ENCODE measurements at places on chromosomes 13 and 19.

DNA sequence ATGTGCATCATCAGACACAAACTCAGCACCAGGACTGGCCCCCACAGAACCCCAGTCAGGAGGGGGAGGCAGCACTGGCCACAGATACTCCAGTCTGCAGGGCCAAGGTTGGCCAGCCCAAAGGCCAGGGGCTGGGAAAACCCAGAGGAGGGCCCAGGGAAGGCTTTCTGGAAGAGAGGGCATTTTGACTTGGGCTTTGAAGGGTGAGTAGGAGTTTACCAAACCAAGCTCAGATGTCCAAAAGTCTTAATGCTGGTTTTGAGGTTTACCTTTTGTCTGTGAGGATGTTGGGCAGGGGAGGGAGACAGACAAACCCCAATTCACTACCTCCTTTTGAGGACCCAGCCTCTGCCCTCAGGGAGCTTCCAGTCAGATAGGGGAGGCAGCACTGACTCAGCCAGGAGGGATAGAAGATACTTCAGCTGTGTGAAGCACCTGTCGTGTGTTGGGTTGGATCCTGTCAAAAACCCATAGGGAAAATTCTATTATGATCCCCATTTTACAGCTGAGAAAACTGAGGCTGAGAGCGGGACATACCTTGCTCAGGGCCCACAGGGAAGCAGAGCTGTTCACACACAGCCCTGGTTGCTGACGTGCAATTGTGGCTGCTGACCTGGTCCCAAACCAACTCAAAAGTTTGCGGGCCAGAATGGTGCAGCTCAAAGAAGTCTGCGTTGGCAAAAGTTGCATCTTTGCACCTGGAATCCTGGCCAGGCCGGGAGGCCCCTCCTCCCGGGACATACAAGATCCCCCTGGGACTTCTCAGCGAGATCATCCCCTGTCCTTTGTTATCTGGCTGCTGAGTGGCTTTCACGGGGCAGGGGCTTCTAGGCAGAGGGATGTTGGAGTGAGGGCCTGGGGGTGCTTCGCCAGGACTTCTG, 13.1 kb downstream of the CILP2 start:
- no peak for DNase-seq

GRCh38 chr19:40365613-40366401, 17.3 kb downstream of the PLD3 start:
- DNase-seq = peak; percentile 44

DNA sequence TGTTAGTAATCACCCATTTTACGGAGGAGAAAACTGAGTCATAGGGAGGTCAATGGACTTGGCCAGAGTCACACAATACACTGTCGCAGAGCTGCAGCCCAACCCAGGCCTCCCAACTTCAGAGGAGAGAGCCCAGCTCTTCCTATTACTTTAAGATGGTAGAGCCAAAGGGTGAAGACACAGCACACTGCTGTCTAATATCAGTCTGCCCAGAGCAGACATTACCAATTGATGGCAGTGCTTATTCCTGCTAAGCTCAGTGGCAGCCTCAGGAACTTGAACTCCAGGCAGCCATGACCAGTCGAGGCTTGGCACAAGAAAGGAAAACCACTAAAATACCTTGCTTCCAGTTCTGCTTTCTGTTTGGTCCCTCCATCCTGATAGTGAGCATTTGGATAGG, 18.4 kb downstream of the TMEM150B start:
- no peak for DNase-seq

- DNase-seq = peak; percentile 18
Measured at GRCh38 chr19:19214892-19215291, 3.1 kb downstream of the NCAN start.

DNA sequence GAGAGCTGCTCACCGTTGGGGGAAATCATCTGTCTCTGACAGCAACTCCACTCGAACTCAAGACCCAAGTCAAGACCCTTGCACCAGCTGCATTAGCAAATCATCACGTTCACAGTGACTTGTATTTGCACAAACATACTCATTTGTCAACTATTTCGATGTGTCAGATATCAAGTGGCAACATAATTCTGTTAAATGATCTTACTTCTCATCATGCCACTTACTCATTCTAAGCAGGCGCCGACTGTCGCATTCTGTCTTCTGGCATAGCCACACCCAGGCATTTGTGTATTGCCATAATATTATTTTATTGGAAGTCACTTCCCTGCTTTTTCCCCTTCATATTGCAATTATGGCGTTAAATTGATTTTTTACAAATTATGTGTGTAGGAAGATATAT, 23.0 kb upstream of the ATP1A3 start:
- DNase-seq = no peak

DNA sequence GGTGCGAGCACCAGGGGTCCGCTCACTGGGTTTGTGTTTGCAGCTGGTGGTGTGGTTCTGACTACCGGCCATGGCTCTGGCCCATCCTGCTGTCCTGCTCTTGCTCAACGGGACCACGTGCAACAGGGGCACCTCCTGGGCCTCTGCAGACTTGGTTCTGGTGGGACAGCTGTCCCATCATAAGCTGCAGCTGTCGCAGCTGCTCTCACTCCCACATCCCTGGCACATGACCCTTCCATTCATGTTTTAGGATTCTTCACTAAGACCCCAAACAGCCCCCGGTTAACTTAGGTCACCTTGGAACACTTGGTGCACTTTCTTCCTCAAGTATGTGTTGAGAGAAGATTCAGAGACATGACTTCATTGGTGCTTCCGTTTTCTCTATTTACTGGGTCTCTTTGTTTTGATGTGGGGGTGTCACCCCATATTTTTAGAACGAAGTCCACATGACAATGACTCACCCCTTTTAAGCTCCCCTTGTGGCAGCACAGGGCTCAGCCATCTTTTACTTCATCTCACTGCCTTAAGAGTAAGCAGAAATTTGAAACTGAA, 68.4 kb upstream of the ARHGEF7 start:
- DNase-seq = peak; percentile 45

DNA sequence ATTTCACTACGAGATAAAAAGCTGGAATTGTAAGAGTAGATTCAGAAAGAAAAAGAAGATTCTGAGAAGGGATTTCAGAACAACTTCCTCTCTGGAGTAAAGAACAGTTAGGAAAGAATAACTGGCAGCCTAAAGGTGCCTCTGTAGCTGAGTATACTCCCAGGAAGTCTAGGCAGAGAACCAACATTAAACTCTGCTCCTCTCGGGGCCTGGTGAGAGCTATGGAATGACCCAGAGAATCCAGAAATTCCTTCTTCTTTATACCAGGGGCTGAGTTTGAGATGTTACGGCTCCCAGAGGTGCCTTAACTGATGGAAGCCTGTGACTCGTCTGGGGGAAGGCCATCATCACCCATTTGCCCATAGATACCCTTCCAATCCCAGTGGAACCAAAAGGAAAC, 39.1 kb downstream of the FAM216B start:
- DNase-seq = no peak

- DNase-seq = peak; percentile 4
Measured at GRCh38 chr13:66477816-66478215, 752.3 kb downstream of the PCDH9 start.

DNA sequence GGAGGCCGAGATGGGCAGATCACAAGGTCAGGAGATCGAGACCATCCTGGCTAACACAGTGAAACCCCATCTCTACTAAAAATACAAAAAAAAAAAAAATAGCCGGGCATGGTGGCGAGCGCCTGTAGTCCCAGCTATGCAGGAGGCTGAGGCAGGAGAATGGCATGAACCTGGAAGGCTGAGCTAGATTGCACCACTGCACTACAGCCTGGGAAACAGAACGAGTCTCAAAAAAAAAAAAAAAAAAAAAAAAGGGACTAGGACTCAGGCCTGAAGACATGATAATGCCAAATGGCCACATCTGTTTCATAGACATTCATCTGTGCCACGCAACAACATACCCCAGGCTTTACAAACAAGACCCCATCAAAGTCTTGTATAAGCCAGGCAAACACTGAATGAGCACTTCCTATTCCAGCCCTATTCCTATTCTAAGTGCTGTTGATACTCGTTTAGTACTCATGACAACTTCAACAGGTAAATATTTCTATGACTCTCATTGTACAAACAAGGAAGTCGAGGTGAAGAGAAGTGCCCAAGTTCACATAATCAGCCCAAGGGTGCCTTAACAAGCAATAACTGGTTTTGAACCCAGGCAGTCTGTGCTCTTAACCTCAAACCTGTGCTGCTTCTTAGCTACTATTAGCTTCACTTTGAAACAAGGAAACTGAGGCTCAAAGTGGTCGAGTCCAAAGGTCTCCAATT, 1.7 kb downstream of the B9D2 start:
- DNase-seq = peak; percentile 44

DNA sequence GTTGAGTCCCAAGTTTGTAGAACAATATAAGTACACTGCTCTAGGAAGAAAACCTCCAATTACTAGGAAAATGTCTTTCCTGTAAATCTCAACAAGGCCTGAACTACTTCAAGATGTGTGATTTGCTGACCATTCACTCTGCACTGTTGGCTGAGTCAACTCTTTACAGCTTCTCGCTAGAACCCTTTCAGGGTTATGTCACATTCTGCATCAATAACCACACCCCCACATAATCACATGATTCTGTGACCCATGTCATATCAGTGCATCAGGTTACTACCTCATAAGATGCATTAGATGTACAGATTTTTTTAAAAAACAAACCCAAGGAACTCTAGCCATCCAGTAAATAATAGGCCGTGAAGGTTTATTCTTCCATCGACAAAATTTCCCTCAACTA, 16.1 kb upstream of the DCLK1 start:
- no peak for DNase-seq

DNA sequence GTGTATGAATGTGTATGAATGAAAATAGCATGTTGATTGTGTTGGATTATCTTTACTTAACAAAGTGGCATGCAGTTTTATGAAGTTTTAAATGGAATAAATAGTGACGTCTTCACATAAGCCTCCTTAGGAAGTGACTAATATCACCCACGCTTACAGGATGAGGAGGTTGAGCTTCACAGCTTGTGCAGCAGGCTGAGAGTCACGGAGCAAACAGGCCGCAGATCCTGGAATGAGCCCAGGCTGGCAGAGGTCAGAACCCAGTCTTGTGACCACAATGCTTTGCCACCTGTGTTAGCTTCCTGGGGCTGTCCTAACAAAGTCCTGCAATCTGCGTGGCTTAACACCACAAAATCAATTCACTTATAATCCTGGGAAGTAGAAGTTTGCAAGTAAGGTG, 20.8 kb downstream of the LAIR2 start:
- peak; percentile 4 for DNase-seq

GRCh38 chr13:29934531-29935308, 84.3 kb upstream of the UBL3 start:
- DNase-seq = no peak

GRCh38 chr19:46718934-46719622, 2.2 kb upstream of the PRKD2 start:
- DNase-seq = no peak

GRCh38 chr19:40707615-40708014, 9.1 kb downstream of the COQ8B start:
- no peak for DNase-seq

- DNase-seq = no peak
Measured at GRCh38 chr13:37914781-37915391, 45.3 kb upstream of the TRPC4 start.

DNA sequence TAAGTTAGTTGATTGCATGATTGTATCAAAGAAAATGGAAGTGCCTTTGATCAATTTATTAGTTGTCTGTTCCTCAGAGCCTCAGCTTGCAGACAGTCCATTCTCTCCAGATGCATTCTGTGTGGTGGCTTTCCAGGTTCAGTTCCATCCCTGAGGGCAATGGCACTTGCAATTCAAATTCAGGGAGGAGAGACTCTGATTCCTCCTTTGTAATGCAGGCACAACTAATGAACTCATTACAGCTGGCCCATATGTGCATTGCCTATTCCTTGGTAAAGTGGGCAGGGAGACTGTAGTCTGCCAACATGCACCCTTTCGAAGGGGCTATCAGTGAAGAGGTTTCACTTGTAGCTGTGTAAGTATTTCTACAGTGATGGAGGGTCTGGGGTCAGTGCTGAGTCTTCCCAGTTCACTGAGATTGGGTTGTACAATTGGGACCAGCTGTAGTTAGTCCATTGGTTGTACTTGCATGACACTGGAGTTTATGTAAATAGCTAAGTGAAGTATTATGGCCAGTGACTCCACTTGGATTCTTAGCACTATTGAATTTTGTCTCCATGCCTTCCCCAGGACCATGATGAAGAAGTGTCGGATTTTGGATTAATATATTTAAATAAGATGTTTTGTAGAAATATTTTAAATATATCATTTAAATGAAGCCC, 401.7 kb downstream of the GPC6 start:
- DNase-seq = no peak

GRCh38 chr19:19110410-19111135, 27.7 kb downstream of the TMEM161A start:
- DNase-seq = no peak

- no peak for DNase-seq
Measured at GRCh38 chr13:33863188-33863789, 45.3 kb downstream of the RFC3 start.

- DNase-seq = no peak
Measured at GRCh38 chr19:38928391-38929001, 2.1 kb downstream of the SARS2 start.

DNA sequence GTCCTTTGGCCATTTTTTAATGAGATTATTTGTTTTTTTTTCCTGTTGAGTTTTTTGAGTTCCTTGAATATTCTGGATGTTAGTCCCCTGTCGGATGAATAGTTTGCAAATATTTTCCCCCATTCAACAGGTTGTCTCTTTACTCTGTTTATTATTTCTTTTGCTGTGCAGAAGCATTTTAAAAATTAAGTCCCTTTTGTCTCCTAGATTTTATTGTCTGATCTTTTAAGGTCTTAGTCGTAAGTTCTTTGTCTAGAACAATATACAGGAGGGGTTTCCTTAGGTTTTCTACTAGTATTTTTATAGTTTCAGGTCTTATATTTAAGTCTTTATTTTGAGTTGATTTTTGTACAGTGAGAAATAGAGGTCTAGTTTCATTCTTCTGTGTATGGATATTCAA, 284.4 kb downstream of the GPC6 start:
- no peak for DNase-seq

DNA sequence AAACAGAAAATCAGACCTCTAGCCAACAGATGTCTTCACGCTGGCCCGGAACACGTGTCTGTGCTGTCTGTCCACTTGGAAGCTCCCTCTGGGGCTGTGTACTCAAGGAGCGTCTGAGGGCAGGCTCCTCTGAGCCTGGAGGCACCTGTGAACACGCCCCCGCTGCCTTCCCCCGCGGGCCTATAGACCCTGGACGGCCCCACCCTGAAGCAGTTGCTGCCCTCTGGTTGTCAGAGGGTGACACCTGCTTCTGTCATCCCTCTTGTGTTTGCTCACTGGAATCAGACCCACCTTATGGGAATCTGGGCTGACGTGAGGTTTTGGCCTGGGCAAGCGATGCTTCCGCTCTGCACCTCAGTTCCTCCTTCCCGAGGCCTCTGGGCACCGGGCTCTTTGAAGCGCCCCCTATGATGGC, 19.2 kb downstream of the EPN1 start:
- no peak for DNase-seq
